ENCODE measurements at places on chromosomes 16 and 17.

DNA sequence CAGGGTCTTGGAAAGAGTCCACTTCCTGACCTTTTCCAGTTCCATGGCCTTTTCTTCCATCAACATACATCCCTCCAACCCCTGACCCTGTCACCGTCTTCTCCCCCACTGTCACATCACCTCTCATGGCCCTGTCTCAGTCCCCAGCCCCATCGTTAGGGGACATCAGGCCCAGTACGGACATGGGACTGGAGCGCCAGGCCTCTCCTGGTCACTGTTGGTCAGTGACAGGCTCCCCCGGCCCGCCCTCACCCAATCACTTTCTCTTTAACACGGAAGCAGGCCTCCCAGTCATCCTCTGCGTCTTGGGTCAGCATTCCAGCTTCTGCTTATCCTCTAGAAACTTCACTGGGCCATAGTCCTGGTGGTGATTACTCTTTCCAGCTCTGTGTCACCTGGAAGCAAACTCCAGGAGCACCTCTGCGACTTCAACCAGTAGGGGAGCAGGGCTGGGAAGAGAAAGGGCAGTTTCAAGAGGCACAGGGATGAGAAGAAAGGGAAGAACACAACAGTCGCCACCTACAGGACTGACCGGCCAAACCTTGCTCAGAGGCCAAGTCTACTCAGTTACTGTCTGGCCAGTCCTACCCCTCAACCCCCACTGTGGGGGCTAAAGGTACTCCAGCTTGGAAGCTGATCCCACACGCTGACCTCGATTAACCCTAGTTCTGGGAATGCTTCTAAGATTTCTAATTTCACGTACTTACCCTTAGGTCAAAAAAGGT, 15.9 kb upstream of the ICAM2 start:
- no peak for DNase-seq

- no peak for DNase-seq
Measured at GRCh38 chr16:21242756-21243155, 9.3 kb downstream of the ANKS4B start.

- no peak for DNase-seq
Measured at GRCh38 chr16:3358871-3359270, 3.2 kb downstream of the OR2C1 start.

- no peak for DNase-seq
Measured at GRCh38 chr16:5008311-5008731, 25.4 kb downstream of the NAGPA start.

GRCh38 chr16:81647527-81647926, 131.6 kb upstream of the PLCG2 start:
- DNase-seq, result no peak

- DNase-seq, result no peak
Measured at GRCh38 chr17:31078290-31078689, 16.5 kb upstream of the NF1 start.

DNA sequence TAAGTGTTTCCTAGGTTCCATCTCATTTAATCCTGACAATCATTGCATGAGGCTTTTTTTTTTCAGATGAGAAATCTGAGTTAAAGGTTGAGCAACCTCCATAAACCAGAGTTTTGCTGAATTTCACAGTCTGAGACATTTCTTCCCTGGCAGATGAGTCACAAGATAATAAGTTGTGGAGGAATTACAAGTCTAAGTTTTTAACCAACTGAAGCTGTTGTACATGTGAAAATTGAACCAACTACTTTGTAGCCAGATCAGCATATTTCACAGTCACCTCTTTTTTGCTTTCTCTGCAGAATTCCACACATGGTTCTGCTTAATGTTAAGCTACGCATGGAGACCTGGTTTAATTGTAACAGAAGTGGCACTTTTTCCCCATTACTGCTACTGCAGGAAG, 765.6 kb downstream of the CDH11 start:
- no peak for DNase-seq

GRCh38 chr16:9903-10665, 43.3 kb downstream of the POLR3K start:
- DNase-seq, result no peak

GRCh38 chr17:66790501-66791061, 44.3 kb upstream of the CACNG5 start:
- no peak for DNase-seq

DNA sequence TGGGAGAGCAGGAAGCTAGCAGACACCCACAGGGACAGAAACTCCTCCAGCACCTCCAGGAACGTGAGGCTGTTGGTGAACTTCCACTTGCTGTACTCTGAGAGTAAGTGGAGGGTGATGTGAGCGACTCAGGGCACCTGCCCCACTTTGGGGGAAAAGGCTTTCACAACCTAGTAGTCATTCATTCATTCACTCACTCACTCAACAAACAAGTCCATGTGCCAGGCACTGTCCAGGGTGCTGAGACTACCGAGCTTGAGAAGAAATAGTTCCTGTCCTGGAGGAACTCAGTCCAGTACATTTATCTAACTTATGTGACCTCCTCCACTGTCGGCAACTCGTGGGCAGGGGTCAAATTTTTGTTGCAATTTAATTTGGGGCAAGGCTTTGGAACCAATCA, 26.6 kb downstream of the LGALS9 start:
- no peak for DNase-seq

GRCh38 chr17:36937001-36937958, at the start of gene LHX1:
Gene LHX1 (plus strand): TSS chr17:36937475. CDS start chr17:36938198, 723 bp downstream.
- peak; percentile 71 for DNase-seq

- DNase-seq, result peak; percentile 39
Measured at GRCh38 chr16:11781773-11782172, 15.3 kb downstream of the ZC3H7A start.

GRCh38 chr16:82735186-82735585, 108.4 kb downstream of the CDH13 start:
- DNase-seq, result no peak

DNA sequence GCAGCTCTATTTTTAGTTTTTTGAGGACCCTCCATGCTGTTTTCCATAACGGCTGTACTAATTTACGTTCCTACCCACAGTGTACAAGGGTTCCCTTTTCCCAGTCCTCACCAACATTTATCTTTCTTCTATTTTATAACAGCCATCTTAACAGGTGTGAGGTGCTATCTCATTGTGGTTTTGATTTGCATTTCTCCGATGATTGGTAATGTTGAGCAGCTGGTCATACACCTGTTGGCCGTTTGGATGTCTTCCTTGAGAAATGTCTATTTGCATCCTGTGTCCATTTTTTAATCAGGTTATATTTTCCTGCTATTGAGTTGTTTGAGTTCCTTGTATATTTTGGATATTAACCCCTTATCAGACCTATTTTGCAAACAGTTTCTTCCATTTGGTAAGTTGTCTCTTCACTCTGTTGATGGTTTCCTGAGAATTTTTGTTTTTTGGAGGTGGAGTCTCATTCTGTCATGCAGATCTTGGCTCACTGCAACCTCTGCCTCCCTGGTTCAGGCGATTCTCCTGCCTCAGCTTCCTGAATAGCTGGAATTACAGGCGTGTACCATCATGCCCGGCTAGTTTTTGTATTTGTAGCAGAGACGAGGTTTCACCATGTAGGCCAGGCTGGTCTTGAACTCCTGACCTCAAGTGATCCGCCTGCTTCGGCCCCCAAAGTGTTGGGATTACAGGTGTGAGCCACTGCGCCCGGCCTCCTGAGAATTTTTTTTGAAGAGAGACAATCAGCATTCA, 279.6 kb downstream of the SNX29 start:
- no peak for DNase-seq

DNA sequence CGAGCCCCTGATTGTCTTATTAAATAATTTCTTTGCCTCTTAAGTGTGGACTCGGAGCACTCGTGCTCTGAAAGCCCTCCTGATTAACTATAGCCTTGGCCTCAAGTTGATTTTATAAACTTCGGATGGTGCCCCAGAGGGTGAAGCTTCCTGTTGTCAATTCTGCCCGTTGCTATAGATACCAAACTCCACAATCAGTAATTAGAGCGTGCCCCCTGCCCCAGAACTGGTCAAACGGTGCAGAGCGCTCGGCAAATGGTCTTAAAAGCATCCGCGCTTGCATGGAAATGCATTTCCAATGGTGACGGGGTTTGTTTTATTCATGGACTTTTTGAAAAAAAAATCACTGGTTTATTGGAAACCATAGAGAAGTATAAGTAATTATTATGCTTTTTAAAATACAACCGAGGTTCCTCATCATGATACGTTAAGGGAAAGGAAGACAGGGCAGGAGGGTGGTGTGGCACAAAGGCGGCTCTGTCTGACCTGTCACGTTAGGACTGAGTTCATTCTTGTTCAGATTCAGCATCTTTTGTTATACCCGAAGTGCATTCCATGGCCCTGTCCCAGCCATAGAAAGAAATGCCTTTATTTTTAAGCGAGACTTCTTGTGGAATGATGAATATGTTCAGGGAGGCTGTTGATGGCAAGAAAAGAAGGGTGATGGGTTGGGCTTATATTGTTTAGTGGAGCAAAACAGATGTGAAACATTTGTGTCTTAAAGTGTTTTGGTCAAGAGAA, 476.4 kb downstream of the MAF start:
- peak; percentile 89 for DNase-seq

- peak; percentile 79 for DNase-seq
Measured at GRCh38 chr17:46841561-46842379, 9.6 kb upstream of the WNT9B start.

DNA sequence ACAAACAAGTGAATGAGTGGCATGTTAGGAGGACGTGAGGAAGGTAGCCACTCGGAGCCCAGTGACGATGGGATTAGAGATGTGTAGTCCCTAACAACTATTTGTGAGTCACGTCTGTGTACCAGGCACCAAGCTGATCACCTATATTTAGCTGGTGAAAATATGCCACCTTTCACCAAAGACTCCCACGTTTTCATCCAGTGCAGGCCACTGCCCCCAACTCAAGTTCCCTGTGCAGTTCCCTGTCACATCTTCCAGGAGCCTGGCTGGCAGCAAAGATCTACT, 67.2 kb downstream of the TOM1L2 start:
- DNase-seq, result no peak

DNA sequence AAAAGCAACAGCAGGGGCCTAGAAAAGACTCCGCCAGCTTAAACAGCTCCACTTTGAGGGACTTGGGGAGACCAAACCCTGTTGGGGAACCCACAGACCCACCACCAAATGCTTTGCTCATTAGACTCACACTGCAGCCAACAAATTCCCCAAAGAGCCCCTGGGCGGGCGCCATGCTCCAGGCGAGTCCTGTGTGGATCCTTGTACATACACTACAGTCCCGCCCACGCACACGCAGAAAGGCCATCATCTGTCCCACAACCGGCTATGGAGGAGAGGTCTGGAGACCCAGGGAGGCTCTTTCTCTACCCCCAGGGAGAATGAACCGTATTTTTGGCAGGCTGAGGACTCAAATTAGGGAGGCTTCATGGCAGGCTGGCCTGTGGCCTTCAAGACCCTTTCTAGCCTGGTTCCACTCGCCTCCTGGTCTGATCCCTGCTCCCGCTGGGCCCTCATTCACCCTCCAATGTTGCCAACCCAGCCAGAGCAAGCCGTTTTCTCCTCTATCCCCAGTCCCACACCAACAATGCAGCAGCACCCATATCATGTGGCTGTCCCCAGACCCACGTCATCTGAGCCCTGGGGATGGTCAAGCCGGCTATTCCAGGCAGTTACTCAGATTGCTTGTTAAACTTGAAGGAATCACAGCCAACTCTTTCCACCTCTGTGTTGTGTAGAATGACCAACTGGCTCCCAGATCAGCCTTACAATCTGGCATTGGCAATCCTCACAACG, 27.2 kb downstream of the ZNF423 start:
- DNase-seq, result no peak

DNA sequence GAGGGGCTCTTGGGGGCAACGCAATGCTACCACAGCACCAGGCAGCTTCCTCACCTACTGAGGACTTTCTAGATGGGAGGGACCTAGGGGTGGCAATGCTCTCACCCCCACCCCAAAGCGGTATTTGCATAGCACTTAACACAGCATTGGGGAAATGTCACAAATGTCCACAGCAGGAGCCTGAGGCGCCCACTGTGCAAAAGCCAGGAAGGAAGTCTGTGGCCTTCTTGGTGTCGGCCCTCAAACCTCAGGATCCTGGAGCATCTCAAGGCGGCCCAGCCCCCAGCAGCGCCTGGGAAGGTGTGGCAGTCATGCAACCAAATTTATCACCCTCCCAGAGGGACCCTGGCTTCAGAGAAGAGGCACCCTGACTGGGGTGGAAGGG, 45.3 kb downstream of the WNT3 start:
- no peak for DNase-seq

DNA sequence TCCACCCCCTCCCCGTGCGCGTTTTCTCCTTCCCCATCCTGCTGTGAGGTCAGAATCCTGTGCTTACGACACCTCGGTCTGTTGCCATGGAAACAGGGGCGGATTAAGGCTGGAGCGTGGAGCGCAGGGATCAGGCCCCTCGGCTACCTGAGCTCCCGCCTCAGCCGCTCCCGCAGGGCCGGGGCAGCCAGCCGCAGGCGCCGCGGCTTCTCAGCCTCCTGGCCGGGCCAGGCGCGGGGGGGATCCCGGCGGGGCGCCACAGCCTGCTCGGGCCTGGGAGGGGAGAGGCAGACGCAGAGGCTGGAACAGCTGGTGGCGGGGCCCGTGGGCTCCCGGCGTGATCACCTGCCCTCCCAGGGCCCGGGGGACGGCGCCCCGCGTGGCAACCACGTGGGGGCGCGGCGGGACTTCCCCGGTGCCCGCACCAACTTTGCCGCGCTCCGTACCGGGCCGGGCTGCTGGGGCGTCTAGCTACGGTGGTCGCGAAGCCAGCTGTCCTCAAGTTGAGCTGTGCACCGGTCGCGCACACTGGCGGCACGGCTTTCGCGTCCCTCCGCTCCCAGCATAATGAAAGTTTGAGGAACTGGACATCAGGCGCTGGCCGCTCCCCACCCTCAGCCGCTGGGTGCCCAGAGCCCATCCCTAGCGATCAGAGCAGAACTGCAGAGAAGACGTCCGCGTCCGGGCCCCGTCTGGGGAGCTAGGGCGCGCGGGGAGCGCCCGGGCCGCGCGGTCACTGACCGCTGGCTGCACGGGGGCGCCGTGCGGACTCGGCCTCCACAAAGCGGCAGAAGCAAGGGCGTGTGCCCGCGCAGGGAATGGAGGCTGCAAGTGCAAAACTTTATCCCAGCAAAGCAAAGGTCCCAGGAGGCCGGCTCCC, 1.2 kb downstream of the RTN4RL1 start:
- DNase-seq, result peak; percentile 80

Data from retina (tissue), 1 donor.